ENCODE measurements at places on chromosomes 5 and 9.

GRCh38 chr5:83401122-83401731 is 70.3 kb upstream of the VCAN start:
- no peak for DNase-seq

DNA sequence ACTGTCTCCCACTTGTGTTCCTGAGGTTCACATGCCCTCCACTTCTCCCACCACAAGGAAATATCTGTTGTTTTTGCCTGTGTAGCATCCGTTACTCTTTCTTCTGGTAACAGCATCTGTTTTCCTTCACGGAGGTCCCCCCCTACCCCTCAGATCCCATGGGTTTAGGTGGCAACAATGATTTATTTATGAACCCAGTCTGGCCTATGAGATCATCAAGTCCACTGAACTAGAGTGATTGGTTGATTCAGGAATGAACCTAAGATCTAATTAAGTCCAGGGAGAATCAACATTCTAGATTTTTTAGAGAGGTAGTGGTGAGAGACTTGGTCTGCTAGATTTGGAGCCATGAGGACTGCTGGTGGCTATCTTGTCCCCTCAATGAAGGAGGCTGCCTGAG is 166.8 kb downstream of the NR3C1 start:
- DNase-seq, result no peak

GRCh38 chr5:138975098-138975847 is 100.1 kb upstream of the LRRTM2 start:
- no peak for DNase-seq

GRCh38 chr5:127111112-127111511 is 37.8 kb upstream of the C5orf63 start:
- DNase-seq, result no peak

DNA sequence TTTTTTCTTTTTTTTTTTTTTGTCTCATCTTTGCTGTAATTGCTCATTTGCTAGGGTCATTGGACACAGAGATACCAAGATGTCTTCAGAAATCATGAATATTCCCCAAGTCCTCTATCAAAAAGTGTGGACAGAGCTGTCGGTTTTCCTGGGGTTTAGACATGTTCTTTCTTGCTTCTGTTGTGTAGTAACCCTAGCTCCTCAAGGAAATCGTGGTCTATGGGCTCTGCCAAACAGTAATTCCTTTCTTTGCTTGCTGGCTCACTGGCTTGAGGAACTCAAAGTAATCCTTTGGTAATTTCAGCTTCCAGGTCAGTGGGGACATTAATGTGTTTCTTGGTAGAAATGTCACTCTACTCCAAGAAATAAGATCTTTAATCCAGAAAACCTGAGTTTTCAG is 101.7 kb downstream of the TMC1 start:
- DNase-seq, result no peak
